GM20000 (cell line): ENCODE measurements at places on chromosomes 4 and X.

GRCh38 chr4:7439699-7440098 is 5.0 kb upstream of the PSAPL1 start:
- DNase-seq = no peak

GRCh38 chr4:62292911-62293310 is 1092.8 kb downstream of the ADGRL3 start:
- DNase-seq = no peak

DNA sequence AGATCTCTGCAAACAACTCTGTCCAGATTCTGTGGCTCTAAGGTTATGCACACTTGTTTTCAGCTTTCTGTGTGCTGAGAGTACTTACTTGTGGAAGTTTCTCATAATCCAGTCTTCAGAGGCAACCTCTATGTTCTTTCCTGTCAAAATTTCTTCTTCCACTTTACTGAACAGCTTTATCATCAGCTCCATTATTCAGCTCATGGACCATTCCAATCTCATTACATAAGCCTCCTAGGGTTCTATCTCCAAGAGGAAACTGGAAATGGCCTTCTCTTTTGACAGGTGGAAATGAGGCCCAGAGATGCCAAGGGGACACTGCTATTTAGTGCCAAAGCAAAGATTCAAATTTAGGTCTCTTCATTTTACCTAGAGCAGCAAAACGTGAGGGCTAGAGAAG is 61.3 kb downstream of the CHRDL1 start:
- DNase-seq = no peak

DNA sequence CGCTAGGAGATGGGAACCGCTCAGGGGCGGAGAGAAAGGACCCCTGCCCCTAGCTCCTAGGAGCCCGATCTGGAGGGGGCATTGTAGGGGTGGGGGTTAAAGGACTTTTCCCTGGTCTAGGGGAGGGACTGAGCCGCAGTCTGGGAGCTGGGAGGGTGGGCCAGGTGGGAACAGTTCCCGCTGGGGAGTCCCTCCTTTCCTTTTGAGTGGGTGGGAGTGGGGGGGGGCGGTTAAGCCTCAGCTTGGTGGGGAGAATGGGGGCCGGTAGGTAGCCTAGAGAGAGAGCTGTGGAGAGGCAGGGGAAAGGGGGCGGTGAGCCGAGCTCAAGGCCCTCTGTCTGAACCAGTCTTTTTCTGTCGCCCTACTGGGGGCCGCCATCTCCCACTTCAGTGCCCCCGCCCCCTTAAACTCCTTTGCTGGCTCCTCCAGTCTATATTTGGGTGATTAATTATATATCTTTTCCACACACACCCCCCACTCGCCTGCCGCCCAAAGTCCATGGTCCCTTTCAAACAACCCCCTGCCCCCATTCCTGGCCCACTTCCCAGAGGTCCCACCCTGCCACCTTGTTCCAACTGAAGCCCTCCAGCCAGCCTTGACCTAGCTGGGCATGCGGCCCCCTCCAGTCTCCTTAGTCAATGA is 822 bp downstream of the ZNF275 start:
- DNase-seq = no peak

- peak; percentile 44 for DNase-seq
Observed at GRCh38 chr4:180057891-180058671, 2185.1 kb upstream of the TENM3 start.

- DNase-seq = peak; percentile 26
Observed at GRCh38 chrX:45007598-45007997, 134.6 kb downstream of the KDM6A start.

- no peak for DNase-seq
Observed at GRCh38 chrX:9456250-9457074, 8.4 kb upstream of the TBL1X start.

DNA sequence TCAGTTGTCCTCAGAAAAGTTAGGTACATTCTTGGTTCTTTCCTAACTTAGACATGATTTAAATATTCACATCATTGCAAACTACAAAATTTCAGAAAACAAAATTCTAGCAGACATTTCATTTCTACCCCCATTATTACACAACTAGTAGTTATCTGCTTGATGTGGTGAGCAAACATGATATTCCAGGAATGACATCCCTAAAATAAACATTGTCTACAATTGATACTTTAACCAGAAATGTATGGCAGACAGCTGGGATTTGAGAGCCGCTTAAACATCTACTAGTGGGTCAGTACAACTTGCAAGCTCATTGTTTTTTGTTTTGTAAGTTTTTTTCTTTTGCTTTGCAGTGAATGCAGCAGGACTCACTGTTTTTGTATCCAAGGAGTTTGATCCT is 32.1 kb upstream of the AMBN start:
- DNase-seq = no peak

GRCh38 chr4:103934178-103934789 is 214.5 kb upstream of the TACR3 start:
- peak; percentile 54 for DNase-seq

DNA sequence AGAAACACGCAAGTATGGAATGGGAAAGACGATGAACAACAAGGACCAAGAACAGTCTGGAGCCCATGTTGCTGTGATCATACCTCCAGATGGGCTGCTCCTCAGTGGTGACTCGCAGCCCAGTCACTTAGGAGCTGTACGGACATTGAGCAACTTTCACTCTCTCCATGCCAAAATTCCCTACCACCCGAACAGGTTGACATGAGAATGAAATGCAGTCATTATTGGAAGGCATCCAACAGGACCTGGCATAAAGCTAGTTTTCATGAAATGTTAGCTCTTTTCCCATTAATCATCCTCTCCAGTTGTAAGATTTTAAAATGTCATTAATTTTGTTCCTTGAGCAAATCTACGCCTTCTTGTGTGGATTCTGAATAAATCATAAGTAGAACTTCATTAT is 82.7 kb upstream of the GPM6B start:
- DNase-seq = no peak

DNA sequence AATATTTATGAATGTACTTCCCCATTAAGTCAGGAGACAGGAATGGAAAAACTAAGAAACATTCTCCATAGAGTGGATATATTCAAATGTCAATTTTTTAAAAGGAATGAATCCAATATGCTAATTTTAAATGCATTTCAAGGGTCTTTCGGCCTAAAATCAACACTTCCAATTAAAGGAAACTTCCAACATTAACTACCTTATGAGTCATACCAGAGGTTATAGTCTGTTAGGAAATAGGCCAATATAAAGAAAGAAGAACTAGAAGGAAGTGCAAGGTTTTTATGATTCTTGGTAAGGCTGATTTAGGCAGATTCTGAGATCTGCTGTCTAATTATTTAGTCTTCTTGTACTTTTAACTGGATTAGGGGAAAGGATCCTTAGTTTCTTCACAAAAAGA is 260.1 kb upstream of the EDNRA start:
- no peak for DNase-seq

- DNase-seq = no peak
Observed at GRCh38 chr4:159143687-159144086, 40.8 kb downstream of the RAPGEF2 start.

GRCh38 chrX:1093121-1093520 is 119.3 kb downstream of the CRLF2 start:
- DNase-seq = no peak

GRCh38 chr4:3434881-3435685 is 6.7 kb upstream of the HGFAC start:
- no peak for DNase-seq

DNA sequence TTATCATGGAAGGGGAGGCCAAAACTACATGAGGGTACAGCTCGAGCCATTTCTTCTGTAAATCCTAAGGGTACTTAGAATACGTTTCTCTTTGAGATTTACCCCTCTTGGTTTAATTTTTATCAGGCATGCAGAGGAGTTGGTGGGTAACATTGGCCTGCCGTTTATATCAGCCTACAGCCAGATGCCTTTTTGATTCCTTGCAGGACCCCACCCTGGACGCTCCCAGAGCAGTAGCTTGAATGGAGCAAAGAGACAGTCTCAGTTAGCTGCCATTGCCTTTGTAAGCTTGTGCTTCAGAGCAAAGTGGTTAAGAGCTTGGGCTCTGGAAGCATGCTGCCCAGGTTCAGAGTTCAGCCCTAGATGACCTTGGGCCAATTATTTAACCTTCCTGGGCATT is 9.0 kb downstream of the DOCK11 start:
- no peak for DNase-seq

GRCh38 chr4:99029852-99030251 is 34.3 kb downstream of the METAP1 start:
- no peak for DNase-seq

GRCh38 chr4:41400296-41400695 is 137.7 kb upstream of the LIMCH1 start:
- DNase-seq = no peak

- DNase-seq = no peak
Observed at GRCh38 chr4:109576462-109576861, 16.4 kb downstream of the MCUB start.

DNA sequence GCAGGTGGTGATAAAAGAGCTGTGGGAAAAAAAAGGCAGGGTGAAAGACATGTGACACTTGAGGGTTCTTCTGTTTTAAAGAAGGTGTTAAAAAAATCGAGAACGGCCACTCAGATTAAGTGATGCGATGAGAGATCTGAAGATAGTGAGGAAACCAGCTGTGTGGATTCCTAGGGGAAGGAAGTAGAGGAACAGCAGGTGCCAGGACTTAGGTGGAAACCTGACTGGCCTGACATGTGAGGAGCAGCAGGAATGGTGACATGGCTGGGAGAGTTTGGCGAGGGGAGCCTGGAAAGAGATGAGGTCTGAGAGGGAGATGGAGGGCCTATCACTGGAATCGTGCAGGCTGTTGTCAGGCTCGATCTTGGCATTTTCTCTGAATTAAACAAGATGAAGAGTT is 55.5 kb downstream of the BMPR1B start:
- DNase-seq = no peak

DNA sequence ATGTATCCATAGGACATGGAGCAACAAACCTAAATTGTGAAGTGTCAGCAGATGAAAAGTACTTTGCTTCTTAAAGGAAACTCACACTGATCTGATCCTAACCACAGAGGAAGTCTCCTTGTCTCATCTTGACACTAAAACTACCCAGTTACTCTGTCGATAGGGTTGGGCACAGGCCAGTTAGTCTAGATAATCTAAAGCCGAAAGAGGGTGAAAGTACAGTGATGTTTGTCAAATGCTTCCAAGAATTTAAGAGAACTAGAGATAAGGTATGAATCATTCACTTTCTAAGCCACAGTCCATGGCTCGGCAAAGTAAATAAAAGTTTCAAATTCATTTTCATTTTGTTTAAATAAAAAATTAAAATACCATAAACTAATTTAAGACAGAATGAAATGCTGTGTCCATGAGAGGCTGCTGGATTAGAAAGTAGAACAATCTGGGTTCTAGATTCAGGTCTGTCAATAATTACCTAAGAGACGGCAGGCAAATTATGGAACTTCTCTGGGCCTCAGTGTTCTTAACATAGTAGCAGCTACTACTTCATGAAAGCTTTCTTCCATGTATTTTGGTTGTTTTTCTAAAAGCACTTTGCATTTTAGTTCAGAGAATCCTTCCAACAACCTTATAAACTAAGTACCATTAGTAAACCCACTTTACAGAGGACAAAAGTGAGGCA is 176.7 kb downstream of the LDB2 start:
- DNase-seq = no peak

- peak; percentile 41 for DNase-seq
Observed at GRCh38 chr4:185165605-185166063, 22.6 kb downstream of the SLC25A4 start.

DNA sequence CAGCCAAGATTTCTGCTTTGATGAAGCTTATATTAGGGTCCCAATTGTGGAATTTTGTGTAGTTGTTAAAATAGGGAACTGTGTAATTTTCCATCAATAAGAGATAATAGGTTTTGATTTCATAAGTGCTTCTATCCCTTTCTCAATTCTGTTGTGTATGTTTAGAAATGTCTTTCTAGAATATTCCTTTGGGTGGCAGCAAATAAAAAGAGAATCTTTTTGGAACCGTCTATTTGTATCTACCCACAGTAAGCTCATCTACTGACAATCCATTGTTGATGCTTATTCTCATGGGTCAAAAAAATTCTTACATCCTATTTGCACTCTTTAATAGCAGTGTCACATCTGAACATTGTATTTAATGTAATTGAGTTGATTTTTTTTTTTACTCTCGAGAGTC is 61.7 kb downstream of the TMA16 start:
- DNase-seq = peak; percentile 32

DNA sequence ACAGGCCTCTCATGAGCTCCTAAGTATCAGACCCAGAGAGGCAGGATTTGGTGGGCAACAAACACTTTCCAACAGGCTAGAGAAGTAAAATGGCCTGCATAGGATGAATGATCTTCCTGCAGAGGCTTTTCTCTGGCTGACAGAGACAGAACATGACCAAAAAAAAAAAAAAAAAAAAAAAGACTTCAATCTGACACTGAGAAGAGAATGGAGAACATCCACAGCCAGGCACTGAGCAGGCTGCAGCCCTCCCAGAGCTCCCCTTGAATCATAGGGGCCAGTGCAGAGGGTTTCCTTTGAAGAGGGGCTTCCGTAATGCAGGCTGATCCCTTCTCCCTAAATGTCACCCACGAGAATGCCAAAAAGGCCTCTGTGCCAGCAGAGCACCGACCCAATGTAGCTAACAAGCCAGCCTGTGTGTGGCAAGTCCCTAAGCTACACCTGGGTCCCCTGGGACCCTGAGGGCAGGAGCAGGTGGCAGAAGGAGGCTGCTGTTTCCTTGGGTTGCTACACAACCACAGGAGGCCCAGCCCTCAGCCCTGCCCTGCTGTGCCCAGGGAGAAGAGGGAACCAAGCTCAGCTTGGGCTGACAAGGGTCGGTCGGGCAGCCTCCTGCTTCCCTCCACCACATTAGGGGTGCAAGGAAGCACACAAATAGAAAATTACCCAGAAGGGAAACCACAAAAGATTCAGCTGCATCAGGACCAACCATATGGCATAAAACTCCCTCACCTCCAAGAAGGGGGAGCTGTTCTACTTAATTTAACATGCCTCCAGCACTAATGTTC is 55.6 kb downstream of the MAP7D2 start:
- no peak for DNase-seq

DNA sequence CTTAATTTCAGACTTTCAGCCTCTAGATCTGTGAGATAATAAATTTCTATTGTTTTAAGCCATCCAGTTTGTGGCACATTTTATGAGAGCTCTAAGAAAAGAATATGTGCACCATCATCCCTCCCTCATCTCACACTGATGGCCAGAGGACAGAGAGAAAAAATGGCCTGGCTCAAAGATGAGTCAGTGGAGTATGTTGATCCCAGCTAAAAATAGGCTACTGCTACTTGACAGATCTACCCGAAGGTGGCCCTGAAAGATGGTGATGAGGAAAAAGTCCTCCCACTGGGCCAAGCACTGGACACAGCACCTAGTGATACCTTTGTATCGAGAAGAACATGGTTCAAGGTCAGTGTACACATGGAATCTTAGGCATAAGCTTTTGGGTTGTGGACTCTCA is 38.2 kb upstream of the DCTD start:
- no peak for DNase-seq

DNA sequence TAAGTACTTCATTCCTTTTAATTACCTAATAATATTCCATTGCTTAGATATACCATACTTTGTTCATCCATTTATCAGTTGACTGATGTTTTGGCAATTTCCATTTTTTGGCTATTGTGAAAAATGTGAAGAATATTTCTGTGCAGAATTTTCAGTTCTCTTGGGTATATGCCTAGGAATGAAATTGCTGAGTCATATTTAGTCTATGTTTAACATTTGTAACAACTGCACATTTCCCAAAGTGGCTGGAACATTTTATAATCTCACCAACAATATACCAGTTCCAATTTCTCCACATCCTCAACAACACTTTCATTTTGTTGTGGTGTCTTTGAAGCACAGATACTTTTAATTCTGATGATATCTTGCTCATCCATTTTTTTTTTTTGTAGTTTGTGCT is 215.5 kb downstream of the PDGFC start:
- no peak for DNase-seq

- DNase-seq = no peak
Observed at GRCh38 chr4:118215826-118216225, 137.0 kb downstream of the PRSS12 start.

GRCh38 chrX:68833855-68834331 is 5.1 kb downstream of the EFNB1 start:
- no peak for DNase-seq
